Stimulated activated CD8-positive, alpha-beta memory T cell treated with anti-CD3 and anti-CD28 coated beads, Interleukin-12 subunit alpha, Interleukin-12 subunit beta, amount 100 ng/mL, for 1 hour (primary cell): ENCODE measurements at places on chromosomes 5 and 9.

- DNase-seq = no peak
These were observed 39.5 kb upstream of the MAMDC2 start for GRCh38 chr9:70003901-70004714.

- DNase-seq = no peak
These were observed 30.8 kb downstream of the ARHGAP26 start for GRCh38 chr5:142800776-142801494.

- DNase-seq = no peak
These were observed 223.7 kb upstream of the MSX2 start for GRCh38 chr5:174500636-174501035.

DNA sequence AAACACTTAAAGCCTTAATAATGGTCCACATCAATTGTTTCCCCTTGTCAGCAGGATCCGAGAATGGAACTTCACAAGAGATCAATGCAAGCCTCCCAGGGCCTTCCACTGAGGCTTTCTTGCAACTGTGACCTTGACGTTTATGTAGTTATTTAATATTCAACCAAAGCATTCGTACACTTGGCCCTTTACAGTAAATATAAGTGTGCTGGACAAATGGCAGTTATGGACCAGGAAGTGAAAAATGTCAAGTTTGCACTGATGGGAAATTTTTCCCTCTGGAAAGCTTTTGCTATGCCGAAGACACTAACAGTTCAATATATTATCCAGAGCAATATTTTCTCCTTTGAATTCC, 101.8 kb downstream of the TTLL11 start:
- no peak for DNase-seq

DNA sequence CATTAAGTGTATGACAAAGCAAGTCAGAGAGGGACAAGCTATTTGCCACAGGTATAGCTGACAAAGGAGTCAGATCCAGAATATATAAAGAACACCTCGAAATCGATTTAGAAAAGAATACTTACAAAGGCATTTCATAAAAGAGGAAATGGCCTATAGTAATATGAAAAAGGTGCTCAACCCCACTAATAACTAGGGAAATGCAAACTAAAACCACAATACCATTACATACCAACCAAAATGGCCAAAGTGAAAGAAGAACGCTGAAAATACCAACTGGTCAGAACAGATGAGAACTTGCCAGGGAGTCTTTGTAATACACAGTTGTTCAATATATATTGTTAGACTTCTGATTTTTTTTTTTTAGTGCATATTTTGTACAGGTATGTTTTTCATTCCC, 152.9 kb downstream of the CDC42SE2 start:
- no peak for DNase-seq

- DNase-seq = no peak
These were observed 188.9 kb downstream of the ARHGAP26 start for GRCh38 chr5:142958944-142959682.

DNA sequence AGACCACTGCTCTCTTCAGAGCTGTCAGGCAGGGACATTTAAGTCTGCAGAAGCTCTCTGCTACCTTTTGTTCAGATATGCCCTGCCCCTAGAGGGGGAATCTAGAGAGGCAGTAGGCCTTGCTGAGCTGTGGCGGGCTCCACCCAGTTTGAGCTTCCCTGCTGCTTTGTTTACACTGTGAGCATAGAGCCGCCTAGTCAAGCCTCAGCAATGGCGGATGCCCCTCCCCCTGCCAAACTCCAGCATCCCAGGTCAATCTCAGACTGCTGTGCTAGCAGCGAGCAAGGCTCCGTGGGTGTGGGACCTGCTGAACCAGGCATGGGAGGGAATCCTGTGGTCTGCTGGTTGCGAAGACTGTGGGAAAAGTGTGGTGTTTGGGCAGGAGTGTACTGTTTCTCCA, 59.9 kb downstream of the CAVIN4 start:
- no peak for DNase-seq

- DNase-seq = no peak
These were observed 45.2 kb upstream of the ALDH1B1 start for GRCh38 chr9:38347271-38347671.

DNA sequence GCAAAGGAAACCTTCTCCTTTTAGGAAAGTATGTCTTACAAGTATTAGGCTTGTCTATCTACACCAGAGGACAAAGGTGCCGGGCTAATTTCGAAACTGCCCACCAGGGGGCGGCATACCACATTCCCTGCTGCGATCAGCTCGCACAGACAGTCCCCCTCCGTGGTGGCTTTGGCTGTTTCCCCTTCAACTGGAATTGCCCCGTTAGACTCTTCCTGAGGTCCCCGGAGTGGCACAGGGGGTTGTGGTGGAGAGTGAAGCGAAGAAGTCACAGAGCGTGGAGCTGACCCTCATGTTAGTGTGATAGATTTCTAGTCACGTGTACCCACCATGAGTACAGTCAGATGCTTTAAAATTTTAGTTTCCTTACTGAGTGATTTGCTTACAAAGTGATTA, 17.5 kb downstream of the PTTG1 start:
- DNase-seq = peak; percentile 87

DNA sequence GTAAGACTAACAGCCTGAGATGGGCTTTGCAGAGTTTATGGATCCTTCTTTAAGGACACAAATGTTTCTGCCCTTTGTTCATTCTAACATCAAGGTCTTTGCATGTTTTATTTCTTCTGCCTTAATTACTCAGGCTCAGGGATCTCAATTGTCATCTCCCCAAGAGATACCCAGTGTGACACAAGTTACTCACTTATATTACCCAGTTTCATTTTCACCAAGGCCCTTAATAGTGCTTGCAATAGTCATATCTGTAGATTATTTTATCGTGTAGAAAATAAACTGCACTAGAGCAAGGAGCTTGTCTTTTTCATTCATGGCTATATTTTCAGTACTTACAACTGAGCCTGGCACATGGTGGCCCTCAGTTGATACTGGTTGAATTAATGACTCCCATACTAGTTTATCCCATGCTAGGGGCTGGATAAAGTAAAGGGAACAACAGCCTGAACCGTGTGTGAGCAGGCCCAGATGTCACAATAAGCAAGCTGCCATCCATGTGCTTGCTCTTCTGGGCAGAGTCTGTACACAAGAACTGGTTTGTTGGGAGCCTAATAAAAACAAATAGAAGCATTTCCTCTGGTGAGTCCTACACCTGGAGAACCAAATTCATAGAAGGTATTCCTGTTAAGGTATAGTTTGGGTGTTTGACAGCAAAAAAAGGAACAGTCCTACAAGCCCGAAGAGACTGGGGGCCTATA, 112.5 kb upstream of the CD180 start:
- no peak for DNase-seq

DNA sequence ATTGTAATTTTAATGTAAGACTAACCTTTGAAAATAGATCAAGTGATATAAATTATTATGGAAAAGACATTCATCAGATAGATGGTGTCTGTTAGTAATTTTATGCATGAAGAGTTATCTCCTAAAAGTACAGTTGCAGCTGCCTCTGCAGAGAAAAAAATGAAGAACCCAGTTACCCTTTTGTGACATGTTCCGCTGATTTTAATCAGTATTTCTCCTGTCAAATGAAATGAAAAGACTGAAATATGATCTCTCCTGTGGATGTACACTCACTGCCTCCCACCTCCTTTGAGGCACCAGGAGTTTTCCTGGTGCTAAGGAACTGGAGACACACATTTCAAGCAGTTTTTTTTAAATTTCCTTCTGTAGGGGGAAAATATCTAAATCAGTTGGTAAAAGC, 277.4 kb downstream of the KIF4B start:
- DNase-seq = no peak
